ENCODE measurements at places on chromosomes 2 and 18. TPM values are rescaled to one million over a fixed set of nuclear protein-coding genes. Genes with fewer than 3 reads are reported as not detected.

Gene SPP2
- total RNA-seq = not detected

Gene SALL3
- total RNA-seq = not detected

Gene WDPCP
- 3.7 TPM for total RNA-seq

Gene DSC3
- 140 TPM for total RNA-seq

Gene POTEJ
- total RNA-seq = not detected

Gene ID2
- total RNA-seq = 0.81 TPM

Gene GPR148
- total RNA-seq = not detected

DNA sequence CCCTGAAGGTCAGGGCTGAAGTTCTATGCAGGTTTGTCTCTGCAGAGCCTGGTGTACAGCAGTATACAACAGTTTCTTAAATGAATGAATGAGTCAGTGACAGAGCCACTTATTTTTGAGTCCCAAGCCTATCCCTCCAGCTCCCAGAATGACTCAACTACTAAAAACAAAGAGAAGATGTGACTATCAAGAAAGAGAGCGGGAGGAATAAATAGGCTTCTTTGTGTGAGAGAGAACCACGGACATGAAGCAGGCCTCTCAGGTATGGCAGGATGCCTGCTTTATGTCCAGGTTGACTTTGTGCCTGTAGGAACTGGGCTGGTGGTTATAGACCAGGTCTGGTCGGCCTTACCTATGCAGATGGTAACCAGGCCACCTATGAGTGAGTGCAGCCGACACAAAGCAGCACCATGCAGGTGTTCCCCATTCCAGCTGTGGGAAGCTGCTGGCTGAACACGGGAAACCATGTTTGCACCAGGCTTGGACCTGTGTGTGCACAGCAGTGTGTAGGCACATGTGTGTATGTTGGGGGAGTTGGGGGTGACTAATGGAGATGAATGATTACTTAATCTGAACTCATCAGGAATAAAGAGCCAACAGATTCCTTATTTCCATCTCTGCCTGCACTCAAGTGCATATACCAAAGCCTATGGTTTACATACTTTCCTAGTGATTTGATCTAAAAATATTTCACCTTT, 171.0 kb downstream of the OSR1 start:
- DNase-seq = peak; percentile 74

GRCh38 chr2:121005453-121005852, 269.8 kb downstream of the GLI2 start:
- DNase-seq = no peak

DNA sequence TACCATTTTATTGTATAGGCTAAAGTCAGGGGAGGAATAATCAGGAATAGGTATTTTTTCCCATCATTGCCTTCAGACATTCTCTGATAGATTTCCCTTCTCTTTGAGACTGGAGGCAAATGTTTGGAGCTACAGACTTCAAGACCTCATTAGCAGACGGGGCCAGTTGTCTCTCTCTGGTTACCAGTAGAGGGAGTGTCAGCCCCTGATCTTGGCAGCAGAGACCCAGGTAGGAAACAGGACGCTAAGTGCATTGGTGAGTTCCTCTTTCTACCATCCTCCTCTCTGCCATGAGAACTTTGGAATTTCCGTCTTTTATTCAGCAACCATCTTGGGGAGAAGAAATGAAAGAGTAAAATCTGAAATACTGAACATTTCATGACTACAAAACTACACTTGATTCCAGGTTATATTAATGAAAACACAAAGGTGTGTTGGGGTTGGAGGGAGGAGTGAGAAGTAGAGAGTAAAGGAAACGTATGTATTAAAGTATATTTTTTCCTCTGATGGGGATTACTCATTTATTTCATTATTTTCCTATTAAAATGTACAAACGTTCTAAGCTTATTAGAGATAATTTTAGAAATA, 186.2 kb upstream of the GCFC2 start:
- no peak for DNase-seq

- DNase-seq = no peak
Observed at GRCh38 chr2:175948191-175948590, 53.9 kb downstream of the LNPK start.

DNA sequence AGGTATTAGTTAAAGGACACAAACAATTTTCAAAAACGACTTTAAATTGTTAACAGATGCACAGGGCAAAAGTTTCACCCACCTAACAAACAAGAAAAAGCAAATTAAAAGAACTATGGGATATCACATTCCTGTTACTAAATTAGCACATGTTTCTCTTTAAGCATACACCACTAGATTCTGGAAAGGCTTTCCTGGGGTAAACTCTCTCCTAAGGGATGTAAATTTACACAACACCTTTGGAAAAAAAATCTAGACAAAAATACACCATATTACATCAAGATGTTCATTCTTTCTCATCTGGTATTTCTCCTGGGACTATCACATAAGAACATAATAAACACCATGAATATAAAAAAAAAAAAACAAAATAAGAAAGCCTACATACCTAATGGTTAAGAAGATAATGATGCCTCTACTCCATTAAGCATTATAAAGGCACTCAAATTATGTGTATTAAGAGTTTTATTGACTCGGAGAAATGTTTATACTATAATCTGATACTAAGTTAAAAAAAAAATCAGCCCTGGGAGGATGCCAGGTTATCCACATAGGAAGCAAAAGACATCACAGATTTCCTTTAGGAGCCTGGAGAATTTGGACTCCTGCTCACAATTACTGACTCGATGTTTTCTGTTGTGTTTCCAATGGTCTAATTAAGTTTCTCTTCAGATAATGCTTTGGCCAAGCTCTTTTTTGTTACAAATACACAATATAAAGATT, 82.8 kb upstream of the AFF3 start:
- no peak for DNase-seq

DNA sequence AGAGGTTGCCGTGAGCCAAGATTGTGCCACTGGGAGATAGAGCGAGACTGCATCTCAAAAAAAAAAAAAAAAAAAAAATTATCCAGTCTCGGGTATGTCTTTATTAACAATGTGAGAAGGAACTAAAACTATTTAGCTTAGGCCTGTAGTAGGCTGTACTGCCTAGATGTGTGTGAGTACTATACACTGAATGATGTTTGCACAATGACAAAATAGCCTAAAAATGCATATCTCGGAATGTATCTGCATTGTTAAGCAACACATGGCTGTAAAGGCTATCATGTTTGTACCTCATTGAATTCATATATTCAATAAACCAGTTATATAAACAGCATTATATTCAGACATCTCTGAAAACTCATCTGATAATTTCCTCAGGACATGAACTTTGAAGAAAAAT, 191.2 kb upstream of the SESTD1 start:
- DNase-seq = no peak

DNA sequence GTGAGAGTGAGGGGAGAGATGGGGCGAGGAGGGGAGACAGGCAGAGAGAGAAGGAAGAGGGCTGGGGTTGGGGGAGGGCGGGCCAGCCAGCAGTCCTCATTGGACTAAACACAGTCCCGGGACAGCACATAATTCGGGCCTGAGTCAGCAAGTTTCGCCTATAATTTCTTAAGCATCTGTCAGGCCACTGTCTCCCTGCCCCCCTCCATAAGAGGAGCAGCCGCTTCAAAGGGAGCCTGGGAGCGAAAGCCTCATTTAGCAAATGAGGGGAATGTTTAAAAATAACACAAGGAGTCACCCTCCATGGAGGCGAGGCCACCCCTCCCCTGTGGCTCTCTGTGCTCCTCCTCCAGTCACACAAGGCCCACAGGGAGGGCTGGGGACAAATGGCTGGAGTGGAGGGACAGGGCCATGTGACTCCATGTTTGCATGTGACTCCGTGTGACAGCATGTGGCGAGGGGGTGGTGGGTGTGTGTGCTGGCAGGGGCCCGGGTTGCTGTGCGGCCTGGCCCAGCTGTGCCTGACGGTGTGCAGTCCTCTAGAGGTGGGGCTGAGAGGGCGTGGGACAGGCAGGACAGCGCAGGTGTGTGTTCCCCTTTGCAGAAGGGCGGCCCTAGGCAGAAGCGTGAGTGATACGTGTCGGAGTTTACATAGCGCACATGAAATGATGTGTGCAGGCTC, 162.4 kb downstream of the CELF4 start:
- DNase-seq = peak; percentile 67

- peak; percentile 82 for DNase-seq
Observed at GRCh38 chr2:44120428-44120827, 48.2 kb upstream of the PPM1B start.

- DNase-seq = no peak
Observed at GRCh38 chr2:100269889-100270288, 52.4 kb downstream of the LONRF2 start.

GRCh38 chr2:201231781-201232466, 28.4 kb upstream of the CASP8 start:
- DNase-seq = peak; percentile 78
